ENCODE measurements at places on chromosomes 6 and 20. TPM values are rescaled to one million over a fixed set of nuclear protein-coding genes. Genes with fewer than 3 reads are reported as not detected.

Gene LAMA2
- total RNA-seq, result 0.47 TPM

DNA sequence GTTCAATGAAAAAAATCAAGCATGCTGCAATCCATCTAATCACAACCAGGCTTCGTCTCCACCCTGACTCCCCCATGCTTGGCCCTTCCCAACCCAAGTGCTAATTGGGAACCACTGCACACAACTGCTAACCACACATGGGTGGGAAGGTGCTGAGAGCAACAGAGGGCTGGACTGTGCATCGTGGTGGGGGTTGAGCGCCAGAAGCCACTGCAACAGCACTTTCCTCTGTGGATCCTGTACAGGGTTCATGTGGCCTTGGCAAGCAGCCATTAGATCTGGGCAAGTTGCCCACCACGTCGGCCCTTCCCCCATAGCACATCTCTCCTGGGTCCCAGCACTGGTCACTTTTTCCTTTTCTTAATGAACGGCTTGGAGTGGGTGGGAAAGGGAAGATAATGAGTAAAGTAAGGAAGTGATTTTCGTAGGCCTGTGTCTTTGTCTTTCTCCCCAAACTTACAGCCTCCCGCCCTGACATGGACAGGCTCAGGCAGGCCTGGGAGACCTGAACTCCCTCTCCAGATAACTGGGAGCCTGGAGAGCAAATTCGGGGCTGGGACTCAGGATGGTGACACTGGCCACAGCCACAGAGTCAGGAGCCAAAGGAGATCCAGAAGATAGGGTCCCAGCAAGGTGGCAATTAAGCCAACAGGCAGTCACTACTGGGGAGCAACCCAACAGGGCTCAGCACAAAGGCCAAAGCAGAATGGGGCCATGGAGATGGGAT, 34.4 kb upstream of the MRPS10 start:
- no peak for DNase-seq

DNA sequence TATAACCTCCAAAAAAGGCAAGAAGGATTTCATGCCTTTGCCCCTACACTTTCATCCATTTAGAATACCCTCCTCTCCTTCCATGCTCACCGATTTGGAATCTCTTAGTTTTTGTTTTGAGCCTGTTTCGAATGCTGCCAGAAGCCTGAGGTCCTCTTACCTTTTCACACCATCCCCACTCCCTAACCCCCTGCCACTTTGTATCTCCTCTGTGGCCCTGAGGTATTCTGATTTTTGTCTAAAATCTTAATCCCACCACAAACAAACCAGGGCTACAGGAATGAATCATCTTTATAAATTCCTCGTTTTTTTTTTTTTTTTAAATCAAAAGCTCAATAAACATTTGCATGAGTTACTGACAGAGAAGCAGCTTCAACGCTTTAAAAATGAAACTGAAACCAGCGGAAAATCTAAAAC, 1.6 kb upstream of the RPS12 start:
- DNase-seq, result no peak

Gene LY6G5B
- total RNA-seq, result 50.5 TPM

DNA sequence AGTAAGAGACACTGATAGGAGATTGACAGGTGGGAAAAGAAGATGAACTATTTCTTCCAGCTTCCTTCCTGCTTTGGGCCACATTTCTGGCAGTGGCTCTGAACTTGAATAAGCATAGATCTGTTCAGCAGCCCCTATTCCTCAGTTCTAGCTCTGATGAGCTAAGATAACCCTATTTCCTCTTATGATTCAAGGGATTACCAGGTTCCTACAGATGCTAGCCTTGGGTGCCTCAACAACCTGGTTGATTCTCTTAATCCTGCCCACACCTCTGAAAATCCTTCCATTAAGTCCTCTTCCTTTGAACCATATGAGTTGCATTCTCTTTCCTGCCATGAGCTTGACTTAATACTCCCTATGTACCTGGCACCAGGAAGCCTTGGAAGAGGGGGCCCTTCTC, 49.8 kb upstream of the MOCS1 start:
- no peak for DNase-seq

DNA sequence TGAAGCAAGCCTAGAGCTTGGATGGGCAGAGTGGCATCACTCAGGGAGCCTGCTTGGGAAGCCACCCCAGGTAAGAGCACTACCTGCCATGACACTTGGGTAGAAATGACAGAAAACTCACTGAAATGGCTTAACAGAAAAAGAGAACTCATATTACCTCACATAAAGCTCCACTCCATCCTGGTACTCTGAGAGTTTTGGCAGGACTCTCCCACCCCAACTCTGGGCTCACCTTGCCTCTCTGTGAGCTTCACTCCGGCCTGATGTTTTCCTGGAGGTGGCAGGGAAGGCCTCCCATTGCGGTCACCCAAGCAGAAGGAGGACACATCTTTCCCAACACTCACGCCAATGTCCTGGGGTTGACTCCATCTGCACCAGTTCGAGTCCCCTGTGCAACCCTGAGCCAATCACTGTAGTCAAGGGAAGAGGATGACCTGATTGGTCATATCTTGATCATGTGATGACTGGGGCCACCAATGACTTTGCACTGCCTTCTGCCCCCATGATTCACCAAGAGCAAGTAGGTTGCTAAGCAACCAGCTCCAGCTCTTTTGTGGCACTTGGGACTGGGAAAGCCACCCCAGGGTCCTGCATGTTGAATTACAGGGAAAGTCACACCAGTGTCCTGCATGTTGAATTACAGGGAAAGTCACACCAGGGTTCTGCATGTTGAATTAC, 446.1 kb upstream of the SULF2 start:
- DNase-seq, result no peak

Gene MMS22L
- total RNA-seq, result 13.5 TPM

DNA sequence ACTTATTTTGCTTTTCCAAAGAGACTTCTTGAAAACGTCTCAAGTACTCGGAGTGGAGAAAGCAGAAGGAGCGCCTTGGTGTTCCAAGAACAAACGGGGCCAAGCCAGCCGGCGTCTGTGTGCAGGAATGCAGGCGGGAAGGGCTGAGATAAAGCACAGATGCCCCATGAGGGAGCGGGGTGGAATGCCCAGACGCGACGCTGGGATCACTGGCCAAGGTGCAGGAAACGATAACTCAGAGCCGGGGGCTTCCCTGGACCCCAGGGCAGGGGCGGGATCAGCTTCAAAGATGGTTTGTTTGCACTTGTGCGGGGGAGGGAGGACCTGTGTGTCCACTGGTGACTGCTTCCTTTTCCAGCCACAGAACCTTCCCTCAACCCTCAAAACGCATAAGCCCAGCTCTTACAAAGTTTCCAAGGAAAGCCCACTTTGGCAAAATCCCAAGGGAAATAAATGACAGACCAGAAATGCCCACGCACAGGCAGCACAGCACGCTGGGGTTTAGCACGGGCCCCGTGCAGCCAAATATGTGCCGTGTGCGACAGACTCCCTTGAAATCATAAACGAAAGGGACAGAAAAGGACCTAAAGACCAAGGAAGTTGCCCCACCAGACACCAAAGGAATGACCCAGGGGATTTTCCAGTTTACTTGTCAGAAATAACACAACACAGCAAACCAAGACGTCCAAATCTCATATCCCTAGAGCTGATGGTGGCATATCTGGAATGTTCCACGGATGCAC, 113.9 kb downstream of the NFATC2 start:
- DNase-seq, result no peak

- DNase-seq, result no peak
These were observed 25.5 kb downstream of the IYD start for GRCh38 chr6:150394053-150394898.

GRCh38 chr6:47079638-47080037, 37.5 kb upstream of the ADGRF1 start:
- DNase-seq, result no peak

DNA sequence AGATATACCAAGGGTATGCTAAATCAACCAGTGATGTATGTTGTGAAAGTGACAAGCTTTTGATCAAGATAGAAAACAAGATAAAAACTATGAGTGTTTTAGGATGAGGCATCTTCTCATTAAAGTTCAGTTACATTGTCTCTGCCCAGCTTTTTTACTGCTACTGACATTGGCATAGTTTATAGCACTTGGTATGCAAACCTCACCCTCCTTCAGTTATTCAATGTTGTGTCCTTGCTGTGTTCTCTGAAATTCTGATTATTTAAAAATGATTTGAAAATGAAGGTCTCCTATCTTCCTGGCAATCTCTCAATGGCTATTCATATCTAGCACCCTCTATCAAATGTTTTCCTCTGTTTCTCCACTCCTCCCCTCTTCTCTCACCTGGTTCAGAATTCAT, 6.7 kb upstream of the MYLIP start:
- no peak for DNase-seq

DNA sequence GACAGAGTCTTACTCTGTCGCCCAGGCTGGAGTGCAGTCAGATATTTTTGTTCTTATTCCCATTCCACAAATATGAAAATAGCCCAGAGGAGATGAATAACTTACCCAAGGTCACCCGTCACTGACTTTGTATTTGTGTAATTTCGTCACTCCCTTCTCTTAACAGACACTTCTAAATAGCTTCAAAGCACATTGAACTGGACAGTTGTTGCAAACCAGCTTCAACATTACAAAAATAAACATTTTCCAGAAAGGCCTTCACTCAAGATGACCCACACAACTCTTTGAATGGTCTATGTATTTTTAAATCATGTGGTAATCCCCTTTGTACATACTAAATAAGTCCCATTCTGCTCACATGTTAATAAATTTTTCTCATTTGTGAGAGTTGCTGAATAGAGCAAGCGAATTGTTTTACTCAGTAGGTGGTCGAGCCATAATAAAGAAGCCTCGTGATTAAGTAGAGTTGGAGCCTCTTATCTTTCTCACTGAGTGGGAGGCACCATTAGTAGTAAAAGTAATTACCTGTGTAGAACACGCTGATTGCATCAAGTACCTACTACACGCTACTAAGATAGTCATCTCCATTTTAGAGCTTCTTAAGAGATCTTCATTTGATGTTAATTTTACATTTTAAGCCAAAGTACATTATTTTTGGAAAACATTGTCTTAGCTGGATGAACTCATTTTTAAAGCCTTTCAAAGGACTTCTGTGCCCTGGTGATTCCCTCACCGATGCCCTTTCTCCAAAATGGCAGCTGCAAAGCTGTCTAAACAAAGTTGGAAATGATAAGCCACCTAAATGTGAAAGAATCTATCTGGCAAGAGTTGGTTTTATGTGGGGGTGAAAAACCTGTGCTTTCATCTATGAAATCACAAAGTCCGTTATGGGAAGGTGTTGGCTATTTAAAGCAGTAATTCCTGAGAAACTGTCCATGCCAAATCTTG, 110.0 kb downstream of the TSHZ2 start:
- DNase-seq, result no peak

- DNase-seq, result no peak
These were observed 749.7 kb downstream of the MAFB start for GRCh38 chr20:39939241-39939865.

- DNase-seq, result no peak
These were observed 138.8 kb upstream of the C6orf118 start for GRCh38 chr6:165448210-165448609.

Gene GSTA2
- total RNA-seq, result not detected

Gene SIRPB2
- total RNA-seq, result not detected

Gene CST5
- not detected for total RNA-seq

Gene AIF1
- 54.3 TPM for total RNA-seq

- DNase-seq, result no peak
These were observed 210.3 kb upstream of the FERMT1 start for GRCh38 chr20:6333110-6333509.

GRCh38 chr6:56593801-56594318, 48.8 kb downstream of the DST start:
- no peak for DNase-seq

- DNase-seq, result no peak
These were observed 560.8 kb upstream of the IMPG1 start for GRCh38 chr6:76633259-76633658.

All from T-cell (primary cell).